ENCODE measurements at places on chromosomes 12 and 14.

DNA sequence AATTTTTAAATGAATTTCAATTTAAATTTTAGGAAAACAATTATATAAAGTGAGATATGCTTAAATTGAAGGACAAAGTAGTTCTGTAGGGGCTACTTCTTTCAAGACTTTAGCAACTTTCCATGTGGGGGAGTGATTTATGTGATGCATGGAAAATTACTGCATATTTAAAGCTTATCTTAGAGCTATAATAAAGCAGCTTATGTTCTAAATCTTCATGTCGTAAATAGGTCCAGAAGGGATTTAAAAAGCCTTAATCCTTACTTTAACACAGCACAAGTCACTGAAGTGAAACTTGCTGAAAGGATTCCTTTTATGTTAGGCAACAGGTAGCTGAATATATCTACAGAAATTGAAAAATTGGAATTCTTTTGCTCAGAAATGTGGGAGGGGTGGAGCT is 340.4 kb downstream of the NAV3 start:
- no peaks in the 10 kb centered on the region for H3K36me3 ChIP-seq
- no peaks in the 10 kb centered on the region for H3K4me1 ChIP-seq
- H3K4me3 ChIP-seq: no peak overlapping the region
- no peak for DNase-seq
- H3K27me3 ChIP-seq: no peaks in the 10 kb centered on the region

- H3K27me3 ChIP-seq: no peaks in the 10 kb centered on the region
- no peak overlapping the region for H3K4me3 ChIP-seq
- DNase-seq: no peak
- H3K36me3 ChIP-seq: no peaks in the 10 kb centered on the region
Measured at GRCh38 chr12:127809275-127809674, 457.7 kb upstream of the TMEM132C start.

GRCh38 chr14:102451064-102451352 is 58.6 kb downstream of the ANKRD9 start:
- no peak overlapping the region for H3K4me3 ChIP-seq
- DNase-seq: no peak
- H3K27ac ChIP-seq: no peak overlapping the region
- no peaks in the 10 kb centered on the region for H3K4me1 ChIP-seq

GRCh38 chr14:68703093-68703492 is 89.8 kb downstream of the ZFP36L1 start:
- no peak for DNase-seq
- H3K27me3 ChIP-seq: no peaks in the 10 kb centered on the region
- H3K4me3 ChIP-seq: no peak overlapping the region
- no peaks in the 10 kb centered on the region for H3K36me3 ChIP-seq

GRCh38 chr14:104973135-104973384 is 5.1 kb downstream of the AHNAK2 start:
- H3K27ac ChIP-seq: no peak overlapping the region
- no peak overlapping the region for H3K4me3 ChIP-seq
- peaks cover 53% of the 10 kb centered on the region for H3K27me3 ChIP-seq
- H3K4me1 ChIP-seq: peaks cover 58% of the 10 kb centered on the region
- DNase-seq: peak; percentile 71
- H3K36me3 ChIP-seq: no peaks in the 10 kb centered on the region

Measured in spleen (tissue), 13 donors.